ENCODE measurements at places on chromosomes 1 and 21.

GRCh38 chr1:188281921-188282320, 1453.2 kb downstream of the PLA2G4A start:
- no peak for DNase-seq

- no peak for DNase-seq
These were observed 138.1 kb upstream of the ADAMTS5 start for GRCh38 chr21:27104846-27105431.

- DNase-seq: no peak
These were observed 46.2 kb upstream of the SSX2IP start for GRCh38 chr1:84736445-84736844.

DNA sequence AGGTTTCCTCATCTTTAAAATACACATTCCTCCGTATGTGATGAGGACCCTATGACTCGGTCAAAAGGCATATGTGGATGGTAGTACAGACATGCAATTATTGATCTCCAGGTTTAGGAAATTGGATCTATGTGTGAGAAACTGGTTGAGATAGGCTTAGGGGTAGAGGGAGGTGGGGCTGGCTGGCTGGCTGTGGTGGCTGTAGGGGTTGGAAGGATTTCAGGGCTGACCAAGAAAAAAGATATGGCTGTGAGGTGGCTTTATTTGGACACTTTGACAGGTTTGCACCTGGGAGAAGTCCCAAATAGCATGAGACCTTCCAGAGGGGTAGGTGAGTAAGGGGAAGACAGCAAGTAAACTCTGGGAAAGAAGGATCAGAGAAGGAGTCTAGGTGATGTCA, 39.6 kb upstream of the ADAM30 start:
- DNase-seq: no peak

DNA sequence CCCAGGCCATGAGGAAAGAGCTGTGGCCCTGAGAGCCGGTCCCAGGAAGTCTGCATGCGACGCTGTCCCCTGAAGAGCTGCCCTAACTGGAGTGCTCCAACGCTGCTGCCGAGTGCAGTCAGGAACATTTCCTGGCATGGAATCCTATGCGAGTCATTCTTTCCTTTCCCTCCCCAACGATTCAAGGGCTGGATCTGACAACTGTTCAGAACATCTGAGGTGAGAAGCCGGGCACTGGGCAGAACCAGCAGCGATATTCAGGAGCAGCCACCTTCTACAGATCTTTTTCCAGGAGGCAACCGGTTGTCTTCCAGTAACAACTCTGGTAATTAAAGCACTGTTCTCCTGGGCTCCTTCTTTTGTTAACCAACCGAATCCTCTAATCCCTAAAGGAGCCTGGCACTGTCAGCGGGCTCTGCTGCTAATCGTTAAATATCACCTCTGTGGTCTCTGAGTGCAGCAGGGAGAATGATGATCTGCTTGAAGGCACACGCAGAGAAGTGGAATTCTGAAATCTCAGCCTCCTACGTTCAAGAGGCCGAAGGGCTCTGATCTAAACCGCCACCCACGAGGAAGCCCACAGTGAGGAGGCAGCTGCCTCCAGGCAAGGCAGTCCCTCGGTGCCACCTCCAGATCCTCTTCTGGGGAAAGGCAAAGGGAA, 55.8 kb downstream of the SLC45A1 start:
- DNase-seq: no peak

DNA sequence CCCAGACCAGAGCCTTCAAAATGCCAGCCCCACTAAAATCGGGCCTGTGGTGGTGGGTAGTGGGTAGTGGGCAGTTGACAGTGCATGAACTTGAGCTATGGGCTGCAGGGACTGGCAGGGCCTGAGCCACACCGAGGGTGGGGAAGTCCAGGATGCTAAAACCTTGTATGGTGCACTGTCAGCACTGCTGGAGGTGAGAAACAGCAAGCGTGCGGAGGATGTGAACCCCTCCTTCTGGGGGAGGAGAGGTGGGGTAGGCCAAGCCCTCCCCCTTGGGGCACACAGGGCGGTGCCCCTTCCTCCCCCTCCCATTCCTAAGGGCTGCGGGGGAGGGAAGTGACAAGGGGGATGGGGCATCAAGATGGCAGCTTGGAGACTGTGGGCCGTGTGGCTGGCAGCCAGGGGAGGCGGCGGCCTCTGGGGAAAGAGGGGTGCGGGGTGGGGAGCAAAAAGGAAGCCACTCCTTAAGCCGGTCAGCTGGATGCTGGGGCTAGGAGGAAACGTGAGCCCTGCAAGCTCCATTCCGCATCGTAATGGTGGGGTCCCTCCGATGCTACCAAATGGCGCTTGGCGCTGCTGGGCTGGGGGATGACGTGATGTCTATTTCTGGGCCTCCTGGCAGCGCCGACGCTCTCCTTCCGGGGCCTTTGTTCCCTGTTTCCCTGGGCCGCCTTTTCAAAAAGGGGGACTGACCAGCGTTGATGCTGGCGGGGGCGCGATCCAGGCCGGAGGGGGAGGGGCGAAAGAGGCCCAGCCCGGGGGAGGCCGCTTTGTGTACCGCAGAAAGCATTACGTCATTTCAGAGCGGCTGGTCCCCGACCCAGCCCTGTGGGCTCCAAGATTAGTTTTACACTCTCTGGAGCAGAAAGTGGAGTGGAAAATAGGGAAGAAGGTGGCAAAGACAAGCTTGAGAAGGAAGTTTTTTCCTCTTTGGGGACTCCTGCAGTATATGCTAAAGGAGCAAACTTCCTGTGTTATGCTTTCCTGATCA, 809 bp downstream of the SYT11 start:
- DNase-seq: peak; percentile 14

GRCh38 chr1:22264464-22265341, 121.8 kb upstream of the WNT4 start:
- DNase-seq: no peak

DNA sequence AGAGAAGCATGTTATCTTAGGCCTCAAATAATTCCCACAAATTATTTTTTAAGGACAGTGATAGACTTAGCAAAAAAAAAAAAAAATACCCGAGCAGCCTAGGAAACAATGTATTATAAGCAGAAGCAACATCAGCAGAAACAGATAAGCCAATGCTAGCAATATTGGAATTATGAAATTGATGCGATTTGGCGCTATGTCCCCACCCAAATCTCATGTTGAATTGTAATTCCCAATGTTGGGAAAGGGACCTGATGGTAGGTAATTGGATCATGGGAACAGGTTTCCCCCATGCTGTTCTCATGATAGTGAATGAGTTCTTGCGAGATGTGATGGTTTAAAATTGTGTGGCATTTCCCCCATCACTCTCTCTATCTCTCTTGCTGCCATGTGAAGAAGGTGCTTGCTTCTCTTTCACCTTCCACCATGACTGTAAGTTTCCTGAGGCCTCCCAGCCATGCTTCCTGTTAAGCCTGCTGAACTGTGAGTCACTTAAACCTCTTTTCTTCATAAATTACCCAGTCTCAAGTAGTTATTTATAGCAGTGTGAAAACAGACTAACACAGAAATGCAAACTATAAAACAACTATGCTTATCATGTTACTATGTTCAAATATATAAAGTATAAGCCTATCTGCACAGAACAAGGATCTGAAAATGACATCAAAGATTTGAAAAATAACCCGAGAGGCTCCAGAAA, 75.6 kb upstream of the HIVEP3 start:
- DNase-seq: no peak

- DNase-seq: no peak
These were observed 49.8 kb downstream of the DDR2 start for GRCh38 chr1:162682013-162682419.

DNA sequence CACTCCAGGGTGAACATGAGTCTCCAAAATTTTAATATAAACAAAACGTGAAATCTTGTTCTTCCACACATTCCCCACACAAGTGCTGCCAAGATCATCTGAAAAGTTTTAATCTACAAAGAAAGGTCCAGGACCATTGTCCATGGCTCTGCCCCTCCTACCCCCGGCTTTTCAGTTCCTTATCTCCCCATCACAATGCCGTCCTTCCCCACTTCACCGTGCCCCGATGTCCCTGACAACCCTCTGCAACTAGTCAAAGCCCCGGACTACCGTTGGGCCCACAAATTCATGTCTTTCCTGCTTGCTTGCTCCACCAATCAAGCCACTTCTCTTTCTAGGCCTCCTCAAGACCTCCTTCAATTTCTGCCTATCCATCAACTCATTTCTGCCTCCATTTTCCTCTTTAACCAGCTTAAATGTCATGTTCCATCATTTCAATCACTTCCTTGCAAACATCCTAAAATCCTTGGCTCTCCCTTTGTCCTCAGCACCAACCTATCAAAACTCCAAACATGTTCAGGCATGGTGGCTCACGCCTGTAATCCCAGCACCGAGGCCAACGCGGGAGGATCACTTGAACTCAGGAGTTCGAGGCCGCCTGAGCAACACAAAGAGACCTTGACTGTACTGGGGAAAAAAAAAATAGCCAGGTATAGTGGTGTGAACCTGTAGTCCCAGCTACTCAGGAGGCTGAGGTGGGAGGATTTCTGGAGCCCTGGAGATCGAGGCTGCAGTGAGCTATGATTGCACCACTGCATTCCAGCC, 14.0 kb upstream of the BMP8B start:
- no peak for DNase-seq

GRCh38 chr1:230427981-230428380, 1.8 kb upstream of the PGBD5 start:
- DNase-seq: no peak

DNA sequence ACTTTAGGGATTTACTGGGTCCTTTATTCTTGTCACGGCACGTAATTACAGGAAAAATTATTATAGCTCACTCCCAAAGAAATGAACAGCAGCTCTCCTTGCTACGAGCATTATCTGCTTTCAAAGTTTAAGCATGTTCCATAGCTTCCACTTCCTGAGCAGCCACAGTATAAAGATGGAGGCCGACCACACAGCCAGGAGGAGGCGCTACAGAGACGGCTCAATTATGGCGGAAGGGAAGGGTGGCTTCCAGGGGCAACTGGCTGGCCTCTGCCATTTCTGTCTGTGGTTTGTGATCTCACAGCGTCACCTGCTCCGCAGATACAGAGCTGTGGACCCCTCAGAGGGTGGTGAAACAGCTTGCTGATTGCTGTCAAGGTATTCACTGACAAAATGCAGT, 212.3 kb upstream of the GREM2 start:
- no peak for DNase-seq

DNA sequence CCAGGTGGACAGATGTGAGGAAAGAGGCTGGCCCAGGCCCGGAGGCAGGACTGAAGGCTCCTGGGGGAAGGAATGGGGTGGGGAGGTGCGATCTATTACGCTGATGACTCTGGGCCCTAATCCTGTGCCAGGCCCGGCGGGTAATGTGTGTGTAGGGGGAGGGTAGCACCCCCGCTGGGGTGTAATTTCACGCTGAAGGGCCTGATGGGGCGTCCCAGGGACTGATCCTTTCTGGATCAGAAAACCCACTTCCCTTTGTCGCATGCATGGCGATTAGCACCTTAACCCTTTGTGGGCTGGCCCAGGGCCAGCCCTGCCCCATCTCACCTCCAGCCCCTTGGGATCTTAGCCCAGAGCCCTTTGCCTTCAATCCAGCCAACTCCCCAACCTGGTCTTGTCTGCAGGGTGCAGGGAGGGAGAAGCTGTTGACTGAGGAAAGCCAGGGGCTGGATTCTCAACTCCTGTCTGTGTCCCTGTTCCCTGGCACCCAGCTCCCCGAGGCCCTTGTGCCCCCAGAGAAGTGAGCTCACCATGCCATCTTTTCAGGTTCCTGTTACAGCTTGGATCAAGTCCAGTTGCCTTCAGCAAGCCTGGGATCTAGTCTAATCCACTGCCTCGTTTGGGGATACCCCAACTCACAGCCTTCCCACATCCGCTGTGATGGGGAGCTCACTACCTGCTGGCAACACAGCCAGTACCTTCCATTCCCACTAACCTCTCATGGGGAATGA, 26.0 kb downstream of the KNCN start:
- no peak for DNase-seq

- no peak for DNase-seq
These were observed 153.0 kb downstream of the KCNJ6 start for GRCh38 chr21:37763298-37763697.

- DNase-seq: no peak
These were observed 11.2 kb upstream of the SLC35E2B start for GRCh38 chr1:1703796-1704195.

DNA sequence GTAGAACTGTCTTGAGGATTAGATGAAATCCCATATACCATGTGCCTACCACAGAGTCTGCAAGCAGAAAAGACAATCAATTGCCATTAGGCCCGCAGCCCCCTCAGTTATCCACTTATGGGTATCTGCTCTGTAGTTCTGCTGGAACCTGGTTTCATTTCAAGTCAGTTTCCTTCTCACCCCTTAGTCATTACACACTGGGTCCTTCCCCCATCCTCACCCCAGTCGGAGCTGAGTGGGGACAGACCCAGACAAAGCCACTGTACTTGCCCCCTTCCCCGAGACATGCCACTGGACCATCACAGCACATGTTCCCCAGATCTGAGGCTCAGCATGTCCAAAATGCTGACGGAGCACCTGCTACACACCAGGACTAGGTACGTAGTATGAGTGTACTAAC, 21.2 kb downstream of the PGLYRP3 start:
- DNase-seq: no peak

- no peak for DNase-seq
These were observed 30.1 kb upstream of the EPS15 start for GRCh38 chr1:51549016-51549619.

DNA sequence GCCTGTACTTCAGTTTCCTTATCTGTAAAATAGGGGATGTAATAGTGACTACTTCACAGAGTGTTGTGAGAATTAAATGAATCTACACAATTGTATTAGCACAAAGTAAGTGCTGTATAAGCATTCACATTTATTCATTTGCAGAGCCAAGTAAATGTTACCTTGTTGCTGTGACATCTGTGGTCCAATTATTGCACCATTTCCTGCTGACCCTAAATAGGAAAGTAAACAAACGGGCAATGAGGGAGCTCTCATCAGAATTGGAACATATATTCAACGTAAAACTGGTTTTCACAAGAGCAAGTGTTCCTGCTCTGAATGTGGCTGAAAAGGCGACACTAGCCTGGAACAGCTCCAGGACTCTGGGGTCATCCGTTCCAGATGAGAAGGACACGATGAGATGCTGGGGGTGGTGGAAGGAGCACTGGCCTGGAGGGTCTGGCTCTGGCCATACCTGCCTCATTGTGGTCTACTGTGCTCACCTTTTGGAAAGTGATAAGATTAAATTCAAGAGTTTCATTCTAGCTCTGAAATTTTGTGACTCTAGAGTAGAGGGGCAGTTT, 34.5 kb downstream of the PROX1 start:
- no peak for DNase-seq

DNA sequence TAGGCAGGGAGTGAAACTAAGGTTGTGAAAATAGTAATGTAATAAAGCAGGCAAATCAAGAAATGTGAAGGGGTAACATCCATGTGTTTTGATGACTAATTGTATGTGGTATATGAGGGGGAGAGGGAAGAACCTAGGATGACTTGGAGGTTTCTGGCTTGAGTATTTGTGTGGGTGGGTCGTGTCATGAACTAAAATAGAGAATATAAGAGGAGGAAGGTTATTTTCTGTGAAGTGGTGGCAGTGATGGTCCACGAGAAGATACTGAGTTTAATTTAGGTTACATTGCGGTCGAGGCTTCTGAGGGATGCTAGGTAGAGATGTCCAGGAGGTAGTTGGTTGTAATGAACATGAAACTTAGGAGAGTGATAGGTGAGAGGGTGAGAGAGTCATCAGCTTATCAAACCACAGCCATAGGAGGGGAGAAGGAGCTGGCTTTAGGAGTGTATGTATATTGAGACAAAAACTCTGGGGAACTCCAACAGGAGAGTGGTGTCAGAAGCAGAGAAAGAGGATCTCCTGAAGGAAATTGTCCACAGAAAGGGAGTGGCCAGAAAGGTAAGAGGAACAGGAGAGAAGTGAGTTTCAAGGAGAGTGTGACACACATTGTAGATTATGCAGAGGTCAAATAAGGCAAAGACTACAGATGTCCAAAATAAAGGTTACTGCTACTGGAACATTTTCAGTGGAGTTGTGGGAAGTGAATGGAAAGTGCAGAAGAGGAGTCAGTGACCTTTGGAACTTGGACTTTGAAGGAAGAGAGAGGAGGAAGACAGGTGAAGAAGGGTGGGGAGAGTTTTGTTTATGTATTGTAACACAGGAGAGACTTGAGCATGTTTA, 89.0 kb upstream of the MACF1 start:
- DNase-seq: no peak
